ENCODE measurements at places on chromosomes 6 and 20.

DNA sequence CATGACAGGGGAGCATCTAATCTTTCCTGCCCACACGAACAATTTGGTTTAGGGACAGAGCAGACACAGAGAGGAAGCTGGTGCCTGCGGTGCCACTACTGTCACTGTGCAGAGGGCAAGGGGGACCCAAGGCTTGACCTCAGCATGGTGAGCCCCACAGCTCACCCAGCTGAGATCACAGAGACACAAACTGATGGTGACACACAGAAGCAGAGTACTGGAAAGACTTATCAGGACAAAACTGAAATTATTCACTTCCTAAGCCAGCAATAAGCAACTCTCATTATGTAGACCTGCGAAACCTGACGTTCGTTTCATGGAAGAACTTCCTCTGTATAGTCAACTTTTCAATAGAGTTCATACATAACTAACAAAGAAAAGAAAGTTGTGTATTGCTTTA lies 86.1 kb downstream of the HUS1B start:
- no peak for DNase-seq

DNA sequence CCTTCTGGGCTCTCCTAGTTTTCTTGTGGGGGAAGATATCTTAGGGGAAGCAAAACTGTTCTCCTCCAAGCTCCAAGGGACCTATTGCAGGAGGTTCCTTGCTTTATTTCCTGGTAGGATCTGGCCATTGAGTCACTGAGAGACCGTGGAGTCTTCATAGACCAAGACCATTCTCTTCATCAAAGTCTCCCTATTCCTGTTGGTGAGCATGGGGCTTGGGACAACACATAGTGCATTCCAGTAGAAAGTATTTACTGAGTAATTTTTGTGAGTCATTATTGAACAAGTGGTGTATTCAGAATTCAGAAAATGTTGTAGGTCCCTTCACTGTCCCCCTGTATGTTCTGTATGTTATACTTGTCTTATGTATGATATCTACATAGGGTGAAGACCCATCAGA lies 133.6 kb downstream of the CDH26 start:
- DNase-seq = no peak

- DNase-seq = no peak
Measured at GRCh38 chr6:83696674-83697073, 12.2 kb downstream of the SNAP91 start.

- no peak for DNase-seq
Measured at GRCh38 chr6:169604076-169604475, 97.8 kb downstream of the WDR27 start.

DNA sequence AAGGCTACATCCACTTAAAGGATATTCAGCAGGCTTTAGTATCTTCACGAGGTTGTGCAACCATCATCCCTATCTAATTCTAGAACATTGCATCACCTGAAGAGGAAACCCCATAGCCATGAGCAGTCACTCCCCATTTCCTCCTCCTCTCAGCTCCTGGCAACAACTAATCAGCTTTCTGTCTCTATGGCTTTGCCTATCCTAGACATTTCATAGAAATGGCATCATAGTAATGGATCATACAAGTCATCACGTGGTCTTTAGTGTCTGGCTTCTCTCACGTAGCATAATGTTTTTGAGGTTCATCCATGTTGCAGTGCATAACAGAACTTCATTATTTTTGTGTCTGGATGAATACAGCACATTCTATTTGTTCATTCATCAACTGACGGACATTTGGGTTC lies 20.5 kb downstream of the SNAI1 start:
- no peak for DNase-seq

- no peak for DNase-seq
Measured at GRCh38 chr20:24659835-24660234, 190.4 kb downstream of the SYNDIG1 start.

DNA sequence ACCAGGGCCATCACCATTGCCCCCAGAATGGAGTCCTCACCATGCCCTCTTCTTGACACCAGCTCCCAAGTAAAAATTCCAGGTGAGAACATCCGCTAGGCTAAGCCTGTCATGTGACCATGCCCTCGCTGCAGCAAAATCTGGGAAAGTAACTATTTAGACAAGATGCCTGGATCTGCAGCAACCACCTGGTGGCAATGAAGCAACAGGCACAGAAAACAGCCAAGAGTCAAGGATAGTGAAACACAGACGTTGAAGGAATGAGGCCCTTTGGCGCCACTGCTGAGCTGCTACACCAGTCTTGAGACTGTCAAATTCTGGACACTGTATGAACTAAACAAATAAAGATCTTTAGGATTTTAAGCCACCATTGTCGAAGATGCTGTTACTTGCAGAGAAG lies 30.1 kb upstream of the TGM6 start:
- no peak for DNase-seq

DNA sequence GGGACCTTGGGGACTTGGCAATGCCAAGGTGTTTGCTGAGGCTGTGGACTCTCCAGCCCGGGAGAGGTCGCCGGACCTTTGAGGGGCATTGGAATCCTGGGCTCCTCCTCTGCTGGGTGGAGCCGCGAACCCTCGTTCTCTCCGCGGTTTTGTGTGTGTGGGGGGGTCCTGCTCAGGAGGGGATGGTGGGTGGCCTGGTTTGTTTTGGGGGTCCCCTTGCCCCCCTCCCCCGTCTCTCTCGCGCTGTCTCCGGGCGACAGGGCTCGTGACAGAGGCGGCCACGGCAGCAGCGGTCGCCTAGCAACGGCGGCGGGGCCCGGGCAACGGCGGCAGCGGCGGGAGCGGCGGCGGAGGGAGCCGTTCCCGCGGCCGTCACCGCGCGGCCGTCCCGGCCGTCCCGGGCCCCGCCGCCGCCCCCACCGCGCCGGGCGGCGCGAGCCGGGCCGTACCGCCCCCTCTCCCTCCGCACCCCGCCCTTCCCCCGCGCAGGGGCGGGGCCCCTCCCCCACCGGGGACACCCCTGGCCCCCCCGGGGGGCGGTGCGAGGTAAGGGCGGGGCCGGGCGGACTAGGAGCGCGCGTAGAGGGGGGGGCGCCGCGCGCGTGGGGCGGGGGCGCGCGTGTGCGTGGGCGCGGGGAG lies 7.8 kb downstream of the SYNGAP1 start:
- peak; percentile 54 for DNase-seq

- no peak for DNase-seq
Measured at GRCh38 chr20:46683668-46683938, 5.6 kb downstream of the TP53RK start.

GRCh38 chr6:166417285-166417691 lies 34.5 kb upstream of the MPC1 start:
- peak; percentile 35 for DNase-seq

- DNase-seq = no peak
Measured at GRCh38 chr6:16228709-16229665, 9.4 kb upstream of the GMPR start.

GRCh38 chr20:38131588-38132121 lies 33.4 kb downstream of the TGM2 start:
- DNase-seq = no peak

DNA sequence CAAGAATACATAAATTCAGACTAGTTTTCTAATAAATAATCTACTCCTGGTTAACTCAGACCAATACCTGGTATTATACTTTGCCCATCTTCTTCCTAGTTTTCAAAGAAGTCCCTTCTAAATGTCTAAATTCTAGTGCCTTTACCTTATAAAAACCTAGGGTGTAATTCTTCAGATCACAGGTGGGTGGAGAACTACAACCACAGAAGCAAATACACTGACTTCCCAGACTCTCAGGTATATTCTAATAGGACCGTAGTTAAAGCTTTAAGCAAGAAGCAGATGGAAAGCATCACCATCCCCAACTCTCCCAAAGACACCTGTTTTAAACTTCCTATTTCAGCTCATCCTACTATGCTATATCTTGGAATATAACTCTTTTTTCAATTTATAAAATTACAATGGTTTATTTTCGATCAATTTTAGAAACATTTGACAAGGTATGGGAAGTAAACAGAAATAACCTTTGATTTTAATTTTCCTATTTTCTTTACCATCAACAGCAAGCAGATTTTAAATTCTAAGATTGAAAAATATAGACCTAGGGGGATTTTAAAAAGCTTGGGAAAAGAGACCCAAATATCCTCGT lies 15.8 kb downstream of the MAN1A1 start:
- no peak for DNase-seq

DNA sequence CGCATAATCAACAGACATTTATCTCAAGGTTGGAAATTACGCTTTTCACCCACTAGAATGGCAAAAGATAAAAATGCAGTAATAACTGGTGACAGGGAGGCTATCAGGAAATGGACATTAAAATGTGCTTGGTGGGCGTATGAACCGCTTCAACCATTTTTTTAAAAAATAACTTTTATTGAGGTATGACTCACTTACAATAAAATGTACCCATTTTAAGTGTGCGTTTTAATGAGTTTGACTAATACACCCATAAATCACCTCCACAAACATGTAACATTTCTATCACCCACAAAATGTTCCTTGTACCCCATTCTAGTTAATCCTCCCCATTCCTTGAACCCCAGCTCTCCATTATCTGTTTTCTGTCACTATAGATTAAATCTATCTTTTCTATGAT lies 96.8 kb downstream of the IYD start:
- no peak for DNase-seq

GRCh38 chr6:133503336-133503729 lies 262.2 kb downstream of the EYA4 start:
- no peak for DNase-seq

DNA sequence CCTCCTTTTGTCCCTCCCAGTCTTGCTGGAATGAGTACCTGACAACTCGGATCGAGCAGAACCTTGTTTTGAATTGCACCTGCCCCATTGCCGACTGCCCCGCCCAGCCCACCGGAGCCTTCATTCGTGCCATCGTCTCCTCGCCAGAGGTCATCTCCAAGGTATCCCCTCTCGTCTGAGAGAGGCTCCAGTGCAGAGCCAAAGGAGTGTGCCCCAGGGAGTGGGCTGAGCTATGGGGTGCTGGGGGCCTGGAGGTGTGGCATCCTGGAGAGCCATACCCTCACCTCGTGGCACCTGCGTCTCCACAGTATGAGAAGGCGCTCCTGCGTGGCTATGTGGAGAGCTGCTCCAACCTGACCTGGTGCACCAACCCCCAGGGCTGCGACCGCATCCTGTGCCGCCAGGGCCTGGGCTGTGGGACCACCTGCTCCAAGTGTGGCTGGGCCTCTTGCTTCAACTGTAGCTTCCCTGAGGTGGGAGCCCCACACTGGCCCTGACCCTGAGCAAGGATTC lies 8.8 kb downstream of the DNPH1 start:
- no peak for DNase-seq

DNA sequence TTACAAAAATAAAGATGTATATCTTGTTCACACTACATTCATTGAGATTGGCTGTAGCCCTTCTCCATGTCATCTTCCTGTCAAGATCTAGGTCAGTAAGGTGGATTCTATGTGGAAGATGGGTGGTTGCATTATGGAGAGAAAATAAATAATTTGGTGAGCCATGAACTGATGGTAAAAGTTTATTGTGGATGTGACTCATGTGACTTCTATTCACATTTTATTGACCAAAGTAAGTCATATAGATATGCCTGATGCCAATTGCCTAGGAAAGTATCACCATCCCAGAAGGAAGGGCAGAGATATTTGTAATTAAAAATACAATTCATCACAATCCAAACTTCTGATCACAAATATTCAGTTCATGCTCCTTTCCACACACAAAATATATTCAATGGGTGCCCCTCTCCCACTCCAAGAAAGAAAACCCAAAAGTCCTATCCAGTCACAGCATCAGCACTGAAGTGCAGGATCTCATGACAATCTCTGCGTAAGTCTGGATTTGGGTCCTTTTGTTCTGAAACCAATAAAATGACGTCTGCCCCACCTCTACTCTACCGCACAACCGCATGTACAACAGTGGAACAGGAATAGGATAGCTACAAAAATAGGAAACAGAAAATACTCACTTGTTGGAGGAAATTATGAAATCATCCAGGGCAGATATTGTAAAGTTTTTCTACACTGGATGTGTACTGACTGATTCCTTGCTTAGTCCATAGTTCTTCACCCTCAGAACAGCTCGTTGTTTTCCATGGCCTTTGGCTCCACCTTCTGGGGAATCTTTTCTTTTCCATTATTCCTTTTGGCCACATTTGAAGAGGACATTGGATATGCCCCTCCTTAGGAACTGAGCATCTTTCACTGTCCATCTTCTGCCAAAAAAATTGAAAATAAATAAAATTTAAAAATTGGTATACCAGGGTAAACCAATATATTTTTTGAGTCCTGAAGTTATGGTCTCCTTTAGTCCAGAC lies 16.1 kb upstream of the SLC17A3 start:
- DNase-seq = no peak

DNA sequence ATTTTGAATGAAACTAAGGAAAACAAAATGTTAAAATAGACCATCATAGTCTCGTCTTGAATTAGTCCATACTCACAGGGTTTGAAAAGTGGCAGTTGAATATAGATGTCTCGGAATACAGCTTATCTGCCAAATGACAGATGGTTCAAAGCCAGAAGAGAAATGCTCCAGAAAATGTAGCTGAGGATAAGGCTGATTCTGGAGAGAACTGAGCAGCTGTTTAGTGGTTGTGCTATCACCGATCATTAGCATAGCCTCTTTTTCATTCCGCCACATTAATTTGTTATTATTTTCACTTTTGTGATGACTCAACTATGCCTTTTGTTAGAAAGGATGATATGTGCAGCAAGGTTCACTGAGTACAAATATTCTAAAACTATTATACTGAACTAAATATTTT lies 390.2 kb upstream of the MAN1A1 start:
- DNase-seq = no peak

- no peak for DNase-seq
Measured at GRCh38 chr6:44176762-44177509, 18.3 kb downstream of the CAPN11 start.

GRCh38 chr20:58011947-58012610 lies 216.4 kb downstream of the ANKRD60 start:
- DNase-seq = no peak

GRCh38 chr6:45654673-45655072 lies 276.9 kb upstream of the SUPT3H start:
- DNase-seq = no peak

GRCh38 chr6:16109659-16110305 lies 19.1 kb upstream of the MYLIP start:
- DNase-seq = no peak

DNA sequence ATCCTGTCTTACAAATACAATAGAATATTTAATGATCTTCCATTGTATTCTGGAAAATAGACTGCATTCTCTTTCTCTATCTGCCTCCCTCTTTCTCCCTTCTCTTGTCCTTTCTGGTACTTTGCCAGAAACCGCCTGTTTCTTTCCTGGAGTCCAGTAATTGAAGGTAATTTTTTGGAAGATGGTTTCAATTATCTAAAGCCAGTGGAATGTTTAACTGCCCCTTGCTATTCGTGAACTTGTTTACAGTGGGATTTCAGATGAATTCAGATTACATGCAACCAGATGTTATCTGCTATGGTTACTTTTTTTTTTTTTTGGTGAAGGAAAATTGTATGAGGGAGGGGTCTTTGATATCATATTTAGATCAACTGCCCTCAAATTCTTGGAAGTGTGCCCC lies 655.5 kb upstream of the FLRT3 start:
- DNase-seq = no peak

GRCh38 chr20:49583669-49584417 lies 15.9 kb upstream of the PTGIS start:
- no peak for DNase-seq

DNA sequence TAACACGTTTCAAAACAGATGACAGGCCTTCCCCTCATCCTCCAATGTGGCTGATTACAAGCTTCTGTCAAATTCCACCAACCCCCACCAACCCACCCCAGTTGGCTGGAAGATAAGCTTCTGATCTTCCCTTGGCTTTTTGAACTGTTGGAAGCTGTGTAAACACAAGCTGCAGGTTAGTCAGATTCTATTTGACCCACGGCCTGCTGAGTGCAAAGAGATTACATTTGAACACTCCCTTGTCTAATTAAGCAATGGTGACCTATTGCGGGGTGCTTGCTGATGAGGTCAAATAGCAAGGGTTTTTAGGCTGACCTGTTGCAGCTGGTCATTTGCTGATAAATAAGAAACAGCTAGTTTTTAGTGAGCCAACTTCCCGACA lies 379.7 kb downstream of the BMP2 start:
- no peak for DNase-seq
